Inflammatory macrophage (primary cell): ENCODE measurements at places on chromosomes 3 and 15.

GRCh38 chr3:113963879-113964278, 16.1 kb downstream of the ZDHHC23 start:
- DNase-seq: no peak

DNA sequence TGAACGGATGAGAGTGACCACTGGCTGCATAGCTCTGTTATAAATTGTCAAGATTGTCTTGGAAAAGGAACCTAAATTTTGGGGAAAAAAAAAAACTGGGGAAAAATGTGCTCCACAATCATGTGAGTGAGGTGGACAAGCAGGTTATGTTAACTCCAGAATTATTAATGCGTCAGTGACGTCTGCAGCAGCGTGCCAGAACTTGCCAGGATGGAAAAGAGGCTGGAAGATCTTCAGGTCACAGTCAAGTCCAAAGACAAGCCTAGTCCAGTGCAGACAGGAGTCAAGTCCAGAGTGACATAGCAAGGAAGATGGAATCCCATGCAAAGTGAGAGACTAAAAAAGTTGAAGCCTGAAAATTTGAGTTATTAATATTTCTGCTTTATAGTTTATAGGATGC, 140.6 kb downstream of the RYR3 start:
- DNase-seq: no peak

DNA sequence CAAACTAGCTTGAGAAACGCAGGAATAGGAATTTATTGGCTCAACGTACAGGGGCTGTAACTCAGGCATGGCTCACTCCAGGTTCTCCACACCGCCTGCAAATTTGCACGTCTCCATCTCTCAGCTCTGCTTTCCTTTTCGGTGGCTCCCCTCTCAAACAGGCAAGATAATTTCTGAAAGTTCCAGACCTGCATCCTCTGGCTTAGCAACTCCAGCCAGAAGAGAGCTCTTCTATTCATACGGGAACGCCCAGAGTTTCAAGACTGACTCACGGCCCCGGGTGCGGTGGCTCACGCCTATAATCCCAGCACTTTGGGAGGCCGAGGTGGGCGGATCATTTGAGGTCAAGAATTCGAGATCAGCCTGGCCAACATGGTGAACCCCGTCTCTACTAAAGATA, 139.7 kb upstream of the BNIP2 start:
- no peak for DNase-seq

DNA sequence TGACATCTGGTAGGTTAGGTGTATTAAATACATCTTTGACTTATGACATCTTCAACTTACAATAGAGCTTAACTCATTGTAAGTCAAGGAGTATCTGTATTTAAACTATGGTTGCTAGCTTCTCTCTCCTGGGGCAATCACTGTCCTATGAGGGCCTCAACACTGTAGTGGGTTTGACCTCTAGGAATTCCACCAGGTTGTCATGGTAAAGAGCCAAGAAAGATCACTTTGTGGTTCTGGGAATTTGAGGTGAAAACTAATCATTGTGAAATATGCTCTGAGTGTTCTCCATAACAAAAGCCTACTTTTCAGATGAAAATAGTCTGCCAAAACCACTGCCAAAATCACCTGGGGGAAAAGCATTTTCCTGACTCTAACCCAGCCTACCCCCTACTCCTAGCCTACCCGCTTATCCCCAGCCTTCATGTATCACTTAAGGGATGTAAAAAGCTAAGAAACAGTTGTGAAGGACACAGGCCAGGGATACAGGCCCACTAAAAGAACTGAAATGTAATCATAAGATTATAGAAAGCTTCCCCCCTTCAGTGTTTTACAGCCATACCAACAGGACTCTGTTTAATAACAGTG, 723.8 kb downstream of the MECOM start:
- no peak for DNase-seq

GRCh38 chr15:65535192-65535591, 4.9 kb downstream of the HACD3 start:
- no peak for DNase-seq

GRCh38 chr15:70466305-70466704, 297.1 kb downstream of the UACA start:
- no peak for DNase-seq

DNA sequence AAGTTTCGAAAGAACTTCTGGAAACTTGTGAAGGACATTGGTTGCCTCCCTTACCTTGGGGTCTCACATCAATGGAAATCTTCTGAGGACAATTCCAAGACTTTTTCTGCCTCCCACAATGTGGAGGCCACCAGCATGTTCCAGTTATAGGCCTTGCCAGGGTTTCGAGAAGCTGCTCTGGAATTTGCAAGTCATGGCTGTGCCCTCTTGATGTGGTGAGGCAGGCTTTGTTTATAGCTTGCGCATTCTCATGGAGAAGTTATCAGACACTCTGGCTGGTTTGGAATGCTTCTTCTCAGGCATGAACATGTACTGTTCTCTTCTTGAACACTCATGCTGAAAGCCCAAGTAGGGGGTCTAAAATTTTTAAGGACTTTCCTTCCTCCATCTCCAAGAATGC, 4.1 kb downstream of the CXCR6 start:
- no peak for DNase-seq

DNA sequence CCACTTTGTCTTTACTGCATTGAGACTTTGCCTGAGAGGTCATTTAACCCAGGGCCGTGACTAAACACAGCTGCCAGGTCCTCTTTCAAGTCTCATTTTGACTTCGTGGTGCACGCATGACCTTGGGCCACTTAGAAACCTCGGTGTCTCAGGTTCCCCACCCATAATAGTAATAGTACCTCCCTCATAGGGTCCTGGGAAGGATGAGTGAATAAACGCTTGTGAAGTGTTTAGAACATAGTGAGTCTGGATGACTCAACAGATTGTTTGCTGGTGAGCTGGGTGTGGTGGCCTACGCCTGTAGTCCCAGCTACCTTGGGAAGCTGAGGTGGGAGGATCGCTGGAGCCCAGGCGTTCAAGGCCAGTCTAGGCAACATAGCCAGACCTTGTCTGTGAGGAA, 56.3 kb downstream of the BDH1 start:
- no peak for DNase-seq

DNA sequence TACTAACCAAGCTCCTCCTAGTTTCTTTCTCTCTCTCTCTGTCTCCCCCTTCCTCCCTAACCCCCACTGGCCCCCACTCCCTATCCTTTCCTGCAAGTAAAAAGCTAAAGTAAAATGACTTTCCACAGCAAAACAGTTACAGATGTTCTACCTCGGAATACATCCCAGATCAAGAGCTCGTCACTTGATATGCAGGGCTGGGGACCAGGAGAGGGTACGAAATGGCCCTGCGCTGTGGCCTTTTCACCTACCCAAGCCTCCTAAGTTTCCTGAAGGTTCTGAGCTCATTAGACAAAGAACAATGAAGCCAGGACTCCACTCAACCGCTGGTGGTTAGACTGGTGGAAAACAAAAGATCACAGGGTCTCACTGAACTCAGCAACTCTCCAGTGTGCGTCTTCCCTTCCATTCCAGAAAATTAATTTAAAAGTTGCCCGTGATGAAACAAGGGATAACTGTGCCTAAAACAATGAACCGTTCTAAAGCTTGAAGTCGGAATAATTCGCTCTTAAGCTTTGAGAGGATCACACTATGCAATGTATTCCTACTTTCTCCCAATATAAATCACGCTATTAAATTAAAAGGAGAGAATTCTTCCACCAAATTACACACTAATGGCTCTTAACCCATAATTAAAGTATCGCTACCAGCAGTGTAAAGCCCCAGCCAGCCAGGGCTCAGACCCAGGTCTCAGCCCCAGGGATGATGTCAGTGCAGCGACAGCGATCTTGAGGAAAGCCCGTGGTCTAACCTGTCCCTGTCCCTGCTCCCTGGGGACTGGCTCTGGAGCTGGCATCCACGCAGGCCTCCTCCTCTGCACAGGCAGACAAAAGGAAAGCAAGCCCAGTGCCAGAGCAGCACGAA, 5.0 kb downstream of the VGLL4 start:
- no peak for DNase-seq

GRCh38 chr15:65085990-65086679, 9.6 kb downstream of the KBTBD13 start:
- DNase-seq: peak; percentile 5

- no peak for DNase-seq
Observed at GRCh38 chr3:141933421-141934300, 57.2 kb downstream of the ATP1B3 start.

GRCh38 chr3:65963787-65964677, 74.7 kb downstream of the MAGI1 start:
- no peak for DNase-seq

DNA sequence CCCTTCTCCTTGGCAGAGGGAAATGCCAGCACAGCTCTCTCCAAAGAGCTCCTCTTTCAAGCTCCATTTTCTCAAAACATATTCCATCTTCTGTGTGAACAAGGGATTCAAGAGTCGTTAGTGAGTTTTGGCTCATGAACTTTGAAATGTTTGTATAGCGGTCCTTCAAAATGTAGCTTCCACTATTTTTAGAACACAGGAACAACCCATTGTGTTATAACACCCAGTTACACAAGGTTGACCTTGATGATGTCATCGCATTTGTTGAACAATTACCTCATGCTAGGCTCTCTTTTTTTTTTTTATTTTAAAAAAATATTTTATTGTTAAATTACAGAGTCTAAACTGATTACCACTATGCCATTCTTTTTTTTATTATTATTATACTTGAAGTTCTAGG, 251.7 kb downstream of the THSD4 start:
- no peak for DNase-seq

DNA sequence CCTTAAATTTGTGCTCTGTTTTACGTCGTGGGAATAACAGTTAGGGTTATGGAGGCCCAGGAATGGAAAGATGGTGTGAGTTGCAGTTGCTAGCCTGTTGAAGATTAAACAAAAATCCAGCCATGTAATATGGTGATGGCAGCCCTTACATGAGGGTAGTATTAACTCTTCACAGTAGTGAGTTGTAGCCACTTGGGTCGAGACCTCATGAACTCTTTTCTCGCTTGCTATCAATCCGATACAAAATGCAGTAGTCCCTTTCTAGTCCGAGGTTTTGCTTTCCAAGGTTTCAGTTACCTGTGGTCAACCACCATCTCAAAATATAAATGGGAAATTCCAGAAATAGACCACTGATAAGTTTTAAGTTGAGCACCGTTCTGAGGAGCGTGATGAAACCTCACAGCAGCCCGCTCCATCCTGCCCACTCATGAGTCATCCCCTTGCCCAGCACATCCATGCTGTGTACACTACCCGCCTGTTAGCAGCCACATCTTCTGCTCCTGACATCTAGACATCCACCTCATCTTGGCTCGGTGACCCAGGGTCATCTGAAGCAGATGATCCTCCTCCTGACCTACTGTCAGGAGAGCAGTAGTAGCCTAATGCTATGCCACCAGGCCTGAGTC, 177.9 kb downstream of the CDIN1 start:
- DNase-seq: peak; percentile 13

DNA sequence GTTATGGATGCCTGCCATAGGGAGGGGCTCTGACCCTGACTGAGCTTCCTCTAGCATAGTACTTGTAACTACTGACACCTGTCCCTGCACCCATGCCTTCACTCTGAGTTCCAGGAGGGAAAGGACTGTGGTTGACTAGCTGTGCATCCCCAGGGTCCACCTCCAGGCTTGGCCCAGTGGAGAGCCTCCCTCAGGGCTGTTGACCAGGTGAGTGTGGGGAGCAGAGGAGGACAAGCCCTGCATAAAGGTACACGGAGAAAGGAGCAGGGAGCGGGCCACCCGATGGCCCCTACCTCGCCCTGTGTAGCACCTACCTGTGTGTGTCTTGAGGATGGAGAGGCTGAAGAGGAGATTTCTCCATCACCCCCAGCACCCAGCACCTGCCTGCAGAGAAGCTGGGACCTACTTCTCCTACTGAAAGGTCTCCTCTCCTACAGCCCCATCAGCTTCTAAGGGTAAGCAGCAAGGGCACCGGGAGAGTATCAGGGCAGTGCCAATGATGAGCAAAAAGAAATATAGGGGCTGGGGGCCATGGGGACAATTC, 6.7 kb upstream of the LTF start:
- no peak for DNase-seq

- DNase-seq: no peak
Observed at GRCh38 chr3:62084558-62084957, 288.8 kb downstream of the FEZF2 start.

GRCh38 chr3:72036899-72037298, 252.0 kb upstream of the PROK2 start:
- DNase-seq: no peak

- no peak for DNase-seq
Observed at GRCh38 chr3:177356113-177356512, 158.8 kb upstream of the TBL1XR1 start.

DNA sequence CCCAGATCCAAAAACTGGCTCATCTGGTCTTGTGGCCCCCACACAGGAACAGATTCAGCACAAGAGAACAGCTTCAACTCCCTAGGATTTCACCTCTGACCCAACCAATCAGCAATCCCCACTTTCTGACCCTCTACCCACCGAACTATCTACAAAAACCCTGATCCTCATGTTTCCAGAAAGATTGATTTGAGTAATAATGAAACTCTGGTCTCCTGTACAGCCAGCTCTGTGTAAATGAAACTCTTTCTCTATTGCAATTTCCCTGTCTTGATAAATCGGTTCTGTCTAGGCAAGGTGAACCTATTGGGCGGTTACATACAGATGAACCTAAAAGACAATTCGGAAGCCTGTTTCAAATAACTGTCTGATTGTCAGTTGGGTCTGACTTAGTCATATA, 847.6 kb upstream of the ALCAM start:
- DNase-seq: no peak

DNA sequence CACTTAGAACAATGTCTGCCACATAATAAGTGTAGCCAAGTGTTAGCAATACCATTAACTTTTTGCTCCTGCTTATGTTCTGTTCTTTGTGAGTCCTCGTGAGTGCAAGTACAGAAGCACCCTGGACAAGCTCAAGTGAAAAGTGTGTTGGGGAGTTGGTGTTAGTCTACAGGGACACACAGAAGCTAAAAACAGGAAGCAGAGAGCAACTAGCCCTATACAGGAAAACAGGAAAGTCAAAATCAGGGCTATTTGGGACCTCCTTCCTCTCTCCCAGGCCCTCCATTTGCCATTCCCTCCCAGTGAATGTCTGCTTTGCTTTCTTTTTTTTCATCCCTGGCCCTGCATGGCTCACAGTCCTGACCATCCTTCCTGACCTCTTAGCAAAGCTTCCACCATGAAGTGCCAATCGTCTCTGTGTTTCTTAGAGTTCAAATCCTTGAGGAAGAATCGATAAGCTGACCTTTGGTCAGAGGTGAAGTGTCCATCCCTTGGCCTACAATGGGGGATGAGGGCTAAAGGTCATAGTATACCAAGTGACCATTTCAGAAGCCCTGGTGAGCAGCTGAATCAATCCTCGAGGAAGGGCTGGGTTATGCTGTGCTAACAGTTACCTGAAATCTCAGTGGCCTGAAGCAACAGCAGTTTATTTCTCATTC, 328.2 kb downstream of the SHQ1 start:
- no peak for DNase-seq

DNA sequence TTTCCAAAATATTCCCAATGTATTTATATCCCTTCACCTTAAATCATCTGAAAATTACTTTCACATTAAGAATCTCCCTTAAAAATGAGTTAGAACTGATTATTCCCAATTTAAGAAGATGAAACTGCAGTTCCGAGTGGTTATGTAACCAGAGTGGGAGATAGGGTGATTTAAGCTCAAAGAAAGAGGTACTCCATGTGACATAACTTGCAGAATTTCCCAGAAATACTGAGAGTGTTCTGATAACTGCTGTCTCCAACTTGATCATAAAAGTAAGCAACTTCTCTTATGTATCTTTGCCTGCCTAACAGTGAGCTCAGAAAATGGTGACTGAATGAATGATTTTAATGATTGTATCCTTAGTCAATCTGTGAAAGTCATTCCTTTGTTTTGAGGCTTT, 32.3 kb downstream of the ARRDC4 start:
- peak; percentile 53 for DNase-seq

GRCh38 chr3:194058189-194058571, 77.8 kb upstream of the HES1 start:
- no peak for DNase-seq

- peak; percentile 96 for DNase-seq
Observed at GRCh38 chr3:183779896-183780465, 45.4 kb downstream of the MAP6D1 start.
